Stimulated activated CD4-positive, alpha-beta T cell treated with anti-CD3 and anti-CD28 coated beads, TNF-alpha, amount 100 ng/mL, for 4 hours (primary cell): ENCODE measurements at places on chromosomes 6 and 20.

GRCh38 chr6:44056392-44057237 lies 70.6 kb downstream of the MRPL14 start:
- no peak for DNase-seq

GRCh38 chr6:153096792-153097191 lies 34.3 kb downstream of the RGS17 start:
- DNase-seq = no peak

- no peak for DNase-seq
These were observed 25.9 kb downstream of the LYRM4 start for GRCh38 chr6:5234874-5235273.

GRCh38 chr6:135798751-135799515 lies 52.6 kb upstream of the PDE7B start:
- no peak for DNase-seq

GRCh38 chr6:149016716-149017115 lies 269.9 kb downstream of the UST start:
- DNase-seq = no peak

DNA sequence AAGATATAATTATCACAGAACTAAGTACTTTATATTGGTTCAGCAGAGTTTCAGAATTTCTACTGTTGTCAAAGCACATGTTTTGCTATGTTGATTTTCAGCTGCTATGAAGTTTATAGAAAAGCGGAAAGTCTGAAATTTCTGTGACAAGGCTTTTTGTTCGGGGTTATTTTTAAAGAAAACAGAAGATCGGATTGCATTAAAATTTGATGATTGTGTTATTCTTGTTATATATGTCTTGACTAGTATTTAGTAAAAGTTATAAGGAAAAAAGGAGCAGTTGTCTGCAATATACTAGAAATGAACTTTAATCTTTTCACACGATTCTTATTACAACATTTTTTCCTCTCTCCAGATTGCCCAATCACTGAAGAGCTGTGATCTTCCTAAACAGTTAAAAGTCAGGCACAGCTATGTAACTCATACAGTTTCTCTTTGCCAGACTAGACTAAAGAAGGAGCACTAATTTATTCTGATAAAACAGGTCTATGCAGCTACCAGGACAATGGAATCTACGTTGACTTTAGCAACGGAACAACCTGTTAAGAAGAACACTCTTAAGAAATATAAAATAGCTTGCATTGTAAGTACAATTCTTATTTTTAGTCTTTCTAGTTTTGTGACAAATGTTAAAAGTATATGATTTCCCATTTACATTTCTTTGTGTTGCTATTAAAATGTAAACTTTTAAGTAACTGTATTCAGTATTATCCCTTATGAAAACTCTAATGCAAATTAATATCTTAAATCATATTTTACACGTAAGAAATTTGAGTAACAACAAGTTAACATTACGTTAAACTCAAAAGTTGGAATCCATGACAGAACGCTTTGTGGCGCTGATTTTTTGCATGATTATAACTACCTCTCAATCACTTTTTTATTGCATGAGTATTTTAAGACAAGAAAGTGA lies at the start of gene ENPP3:
TSS of gene ENPP3 (plus strand) at position 423 of the 913 bp plus-strand sequence. CDS start at position 506, 83 bp downstream.
- no peak for DNase-seq

GRCh38 chr6:84415517-84415916 lies 188.1 kb upstream of the CEP162 start:
- DNase-seq = no peak

- DNase-seq = no peak
These were observed 23.1 kb upstream of the C6orf141 start for GRCh38 chr6:49527320-49527719.

GRCh38 chr6:13097454-13097853 lies 230.9 kb downstream of the TBC1D7 start:
- no peak for DNase-seq

DNA sequence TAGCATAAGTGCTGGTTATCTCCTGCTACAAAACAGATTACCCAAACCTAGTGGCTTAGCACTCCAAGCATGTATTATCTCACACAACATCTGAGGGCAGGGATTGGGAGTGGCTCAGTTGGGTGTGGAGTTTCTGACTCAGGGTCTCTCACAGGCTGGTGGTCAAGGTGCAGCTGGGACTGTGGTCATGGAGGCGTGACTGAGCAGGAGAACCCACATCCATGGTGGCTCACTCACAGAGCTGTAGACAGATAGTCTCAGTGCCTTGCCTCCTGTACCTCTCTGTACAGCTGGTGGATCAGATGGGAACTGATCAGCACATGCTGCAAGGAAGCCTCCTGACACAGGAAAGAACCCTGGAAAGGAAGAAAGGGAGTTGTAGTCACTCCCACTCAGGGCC lies 83.1 kb upstream of the CST7 start:
- no peak for DNase-seq

DNA sequence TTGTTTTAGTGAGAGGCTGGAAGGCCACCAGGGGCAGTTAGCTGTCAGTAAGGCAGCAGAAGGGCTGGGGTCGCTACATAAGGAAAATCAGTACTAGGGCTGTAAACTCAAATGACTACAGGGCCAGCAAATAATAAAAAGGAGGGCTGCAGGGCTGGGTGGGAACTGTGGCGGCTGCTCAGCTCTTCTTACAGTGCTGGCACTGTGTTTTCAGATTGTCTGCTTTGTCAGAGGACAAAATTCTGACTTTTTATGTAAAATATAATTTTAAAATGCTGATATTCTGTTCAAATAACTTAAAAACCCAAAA lies 23.2 kb downstream of the HLA-A start:
- no peak for DNase-seq

DNA sequence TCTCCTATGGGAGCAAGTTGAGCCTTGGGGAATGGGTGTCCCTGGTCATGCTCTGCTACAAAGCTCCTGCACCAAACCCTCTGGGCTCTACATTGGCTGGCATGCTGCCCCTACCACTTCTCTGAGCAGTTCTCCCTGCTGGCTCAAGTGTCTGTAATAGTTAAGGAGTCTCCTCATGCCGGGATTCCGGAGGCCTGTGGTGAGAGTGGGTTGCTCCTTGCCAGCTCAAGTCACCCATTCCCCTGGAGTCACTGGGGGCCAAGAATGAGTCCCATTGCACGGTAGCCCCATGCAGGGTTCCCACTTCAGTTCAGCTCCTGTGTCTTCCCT lies 173.9 kb downstream of the PRDM13 start:
- DNase-seq = no peak

GRCh38 chr20:54692168-54692887 lies 216.9 kb downstream of the DOK5 start:
- no peak for DNase-seq

- no peak for DNase-seq
These were observed 1006.8 kb upstream of the MANEA start for GRCh38 chr6:94570581-94570980.
